Renal pelvis (tissue), 12 donors: ENCODE measurements at places on chromosomes 5 and 9.

GRCh38 chr9:94771096-94771495 is 44.6 kb downstream of the AOPEP start:
- DNase-seq, result no peak

GRCh38 chr5:4576161-4576748 is 563.9 kb upstream of the ADAMTS16 start:
- DNase-seq, result no peak

- DNase-seq, result no peak
Observed at GRCh38 chr5:17670353-17670752, 36.1 kb downstream of the TAF11L14 start.

DNA sequence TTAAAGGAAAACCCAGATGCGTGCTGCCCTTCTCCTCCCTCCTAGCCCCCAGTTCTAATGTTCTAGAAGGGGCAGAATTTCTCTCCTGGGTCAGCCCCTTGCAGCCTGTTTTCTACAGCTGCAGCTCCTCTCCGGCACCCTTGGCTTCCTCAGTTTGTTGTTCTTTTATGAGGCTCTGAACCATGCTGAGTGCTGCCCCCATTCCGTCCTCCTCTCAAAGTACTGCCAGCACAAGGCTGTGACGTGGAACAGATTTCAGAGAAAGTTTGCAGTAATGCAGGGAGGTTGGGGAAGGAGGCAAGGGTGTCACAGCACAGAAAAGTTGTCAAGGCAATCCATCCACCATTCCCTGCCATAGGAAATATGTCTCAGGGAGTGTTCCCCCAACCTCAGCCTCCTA is 63.3 kb downstream of the RGS3 start:
- DNase-seq, result no peak

DNA sequence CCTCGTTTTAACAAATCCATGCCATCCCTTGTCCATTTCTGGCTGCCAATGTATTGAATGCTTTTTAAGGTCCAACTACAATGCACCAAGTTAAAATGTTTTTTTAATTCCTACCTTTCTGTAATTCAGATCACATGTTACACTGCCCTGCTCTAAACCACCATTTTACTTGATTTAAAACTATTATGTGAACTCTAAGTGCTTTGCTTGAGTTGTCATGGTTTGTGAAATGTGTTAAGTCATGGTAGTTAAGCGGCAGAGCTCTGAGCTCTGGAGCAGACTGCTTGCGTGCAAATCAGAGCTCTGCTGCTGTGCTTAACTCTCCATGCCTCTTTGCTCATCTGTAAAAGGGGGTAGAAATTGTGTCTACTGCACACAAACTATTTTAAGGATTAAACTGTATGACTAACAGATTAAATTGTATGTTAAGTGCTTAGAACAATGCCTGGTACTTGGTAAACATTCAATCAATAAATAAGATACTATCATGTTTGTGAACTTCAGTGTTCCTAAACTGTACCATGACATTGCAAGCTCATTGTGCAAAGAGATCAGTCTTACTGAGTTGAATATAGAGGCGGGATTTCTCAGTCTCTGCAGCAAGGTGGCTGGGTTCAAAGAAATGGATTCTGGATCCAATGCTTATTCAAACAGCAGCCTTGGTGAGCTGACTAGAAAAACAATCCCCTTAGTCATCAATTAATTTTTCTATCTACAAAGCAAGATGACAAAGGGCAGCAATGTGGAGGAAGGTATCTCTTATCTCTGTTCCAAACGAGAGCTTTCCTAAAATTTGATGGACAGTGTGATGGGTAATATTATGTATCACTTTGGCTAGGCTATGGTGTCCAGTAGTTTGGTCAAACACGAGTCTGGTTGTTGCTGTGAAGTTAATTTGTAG is 16.1 kb upstream of the CMBL start:
- no peak for DNase-seq

GRCh38 chr9:123450098-123450770 is 94.2 kb downstream of the CRB2 start:
- DNase-seq, result no peak

- DNase-seq, result no peak
Observed at GRCh38 chr5:127634007-127634406, 14.9 kb upstream of the CTXN3 start.

GRCh38 chr5:78050888-78051287 is 243.6 kb downstream of the AP3B1 start:
- no peak for DNase-seq

DNA sequence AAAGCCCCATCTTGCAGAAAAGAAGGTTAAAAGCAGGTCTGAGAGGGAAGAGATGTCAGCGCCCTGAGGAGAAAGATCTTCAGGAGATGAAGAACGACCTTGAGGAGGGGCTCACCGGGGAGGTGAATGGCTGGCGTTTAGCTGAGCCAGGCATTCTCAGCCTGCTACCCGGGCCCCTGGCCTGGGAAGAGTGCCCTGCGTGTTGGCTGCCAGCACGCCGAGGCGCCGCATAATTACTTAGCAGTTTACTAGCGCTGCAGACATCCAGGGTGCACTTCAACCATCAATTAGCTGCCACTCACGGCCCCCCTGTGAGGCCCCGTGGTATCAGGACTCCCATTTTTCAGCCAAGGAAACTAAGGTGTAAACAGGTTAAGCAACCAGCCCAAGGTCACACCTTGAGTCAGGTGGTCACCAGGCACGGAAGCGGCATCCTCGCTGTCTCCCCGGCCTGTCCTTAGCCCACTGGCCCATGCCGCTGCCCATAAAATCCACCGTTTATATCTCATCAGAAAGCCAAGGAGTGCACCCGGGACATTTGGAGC is 551.9 kb downstream of the BNC2 start:
- DNase-seq, result no peak

DNA sequence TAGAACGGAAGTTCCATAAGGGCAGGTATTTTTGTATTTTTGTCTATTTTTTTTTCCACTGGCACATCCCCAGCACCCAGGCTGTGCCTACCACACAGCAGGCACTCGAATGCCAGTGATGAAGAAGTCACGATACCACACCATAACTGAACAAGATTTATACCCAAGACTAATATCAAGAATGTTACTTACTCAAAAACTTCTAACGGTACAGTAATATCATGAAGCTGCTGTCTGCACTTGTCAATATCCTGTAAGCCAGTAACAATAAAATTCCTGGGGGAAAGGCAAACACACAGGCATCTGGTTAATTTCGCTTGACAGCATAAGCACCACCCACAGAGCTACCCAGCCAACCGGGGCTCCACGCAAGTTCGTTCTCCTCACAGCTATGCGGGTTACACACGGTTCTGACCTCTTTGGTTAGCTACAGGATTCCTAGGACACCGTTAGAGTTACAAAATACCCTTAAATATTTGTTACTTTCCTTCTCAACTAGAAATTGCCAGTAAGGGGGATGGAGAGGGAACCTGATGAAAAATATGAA is 1.3 kb downstream of the MED10 start:
- DNase-seq, result no peak

DNA sequence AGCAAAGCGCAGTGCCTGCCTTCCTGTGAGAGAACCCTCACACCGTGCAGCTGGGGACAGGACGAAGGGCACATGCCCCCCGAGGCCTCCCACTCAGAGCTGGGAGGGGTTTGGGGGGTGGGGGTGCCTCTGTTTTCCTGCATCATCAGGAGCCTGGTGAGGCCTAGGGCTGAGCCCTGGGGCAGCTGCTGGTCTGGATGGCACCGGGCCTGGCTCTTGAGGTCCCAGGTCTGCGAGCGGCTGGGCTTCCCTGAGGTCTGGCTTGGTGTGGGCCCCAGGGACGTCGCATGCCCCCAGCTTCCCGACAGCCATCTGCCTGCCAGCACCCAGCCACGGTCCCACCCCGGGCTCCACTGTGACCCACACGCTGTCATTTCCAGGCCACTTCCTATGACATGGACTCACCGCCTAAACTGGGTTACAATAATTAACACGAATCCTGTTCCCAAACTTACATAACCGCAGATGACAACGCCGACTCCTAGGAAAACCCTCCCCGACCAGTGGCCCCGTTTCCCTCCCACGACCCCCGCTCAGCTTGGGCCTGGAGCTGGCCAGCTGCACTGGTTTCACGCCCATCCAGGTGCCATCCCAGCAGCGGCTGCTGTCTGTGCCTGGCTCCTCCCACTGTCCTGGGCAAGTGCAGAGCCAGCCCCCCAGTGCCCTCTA is 8.7 kb downstream of the NACC2 start:
- no peak for DNase-seq

- no peak for DNase-seq
Observed at GRCh38 chr9:123924727-123925126, 5.2 kb downstream of the DENND1A start.

DNA sequence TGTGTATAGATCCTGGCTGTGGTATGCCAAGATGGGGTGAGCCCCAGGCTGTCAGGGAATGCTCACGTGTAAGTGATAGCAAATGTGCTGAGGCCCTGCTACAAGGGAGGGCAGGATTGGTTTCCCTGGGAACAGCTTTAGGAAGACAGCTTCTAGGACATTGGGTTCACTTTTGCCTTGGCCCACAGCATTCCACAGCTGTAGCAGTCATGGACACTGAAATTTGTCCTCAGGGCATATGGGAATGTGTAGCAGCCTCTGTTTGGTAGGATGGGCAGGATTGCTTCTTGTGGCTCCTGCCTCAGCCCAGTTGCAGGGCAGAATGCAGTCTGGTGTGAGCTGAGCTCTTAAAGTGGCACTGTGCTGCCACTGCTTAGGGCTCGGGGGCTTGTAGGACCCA is 1061.7 kb upstream of the WWC1 start:
- no peak for DNase-seq

GRCh38 chr9:134314950-134315715 is 11.1 kb upstream of the RXRA start:
- no peak for DNase-seq

DNA sequence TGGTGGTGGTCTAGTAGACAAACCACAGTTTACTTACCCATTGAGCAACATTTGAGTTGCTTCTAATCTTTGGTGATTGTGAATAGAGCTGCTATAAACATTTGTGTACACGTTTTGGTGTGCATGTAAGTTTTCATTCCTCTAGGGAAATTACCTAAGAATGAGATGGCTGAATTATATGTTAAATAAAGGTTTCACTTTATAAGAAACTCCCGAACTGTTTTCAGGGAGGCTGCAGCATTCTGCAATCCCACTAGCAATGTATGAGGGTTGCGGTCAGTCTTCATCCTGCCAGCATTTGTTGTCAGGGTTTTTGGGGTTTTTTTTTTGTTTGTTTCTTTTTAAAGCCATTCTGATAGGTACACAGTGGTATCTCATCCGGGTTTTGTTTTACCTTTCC is 45.7 kb upstream of the PPARGC1B start:
- no peak for DNase-seq

DNA sequence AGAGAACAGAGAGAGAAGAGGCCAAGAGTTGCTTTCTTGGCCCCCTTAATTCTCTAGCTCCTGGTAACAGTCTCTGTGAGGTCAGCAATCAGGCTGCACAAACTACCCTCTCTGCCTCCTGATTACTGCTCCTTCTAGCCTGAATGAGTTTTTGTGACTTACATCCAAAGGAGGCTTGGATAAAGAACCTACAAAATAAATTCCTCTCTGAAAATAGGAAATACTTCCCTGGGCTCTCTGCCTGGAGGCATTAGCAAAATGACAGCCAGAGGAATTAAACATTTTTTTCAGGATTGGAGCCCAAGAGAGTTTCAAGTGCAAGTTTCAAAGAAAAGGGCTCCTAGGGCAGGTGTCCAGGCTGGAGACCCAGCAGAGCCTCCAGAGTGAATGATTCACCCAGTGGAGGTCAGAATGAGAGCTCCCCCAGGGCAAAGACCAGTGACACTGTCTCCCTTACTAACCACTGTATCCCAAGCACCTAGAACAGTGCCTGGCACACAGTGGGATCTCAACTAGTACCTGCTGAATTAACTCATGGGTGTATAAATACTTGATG is 162.5 kb downstream of the SPOCK1 start:
- DNase-seq, result no peak

DNA sequence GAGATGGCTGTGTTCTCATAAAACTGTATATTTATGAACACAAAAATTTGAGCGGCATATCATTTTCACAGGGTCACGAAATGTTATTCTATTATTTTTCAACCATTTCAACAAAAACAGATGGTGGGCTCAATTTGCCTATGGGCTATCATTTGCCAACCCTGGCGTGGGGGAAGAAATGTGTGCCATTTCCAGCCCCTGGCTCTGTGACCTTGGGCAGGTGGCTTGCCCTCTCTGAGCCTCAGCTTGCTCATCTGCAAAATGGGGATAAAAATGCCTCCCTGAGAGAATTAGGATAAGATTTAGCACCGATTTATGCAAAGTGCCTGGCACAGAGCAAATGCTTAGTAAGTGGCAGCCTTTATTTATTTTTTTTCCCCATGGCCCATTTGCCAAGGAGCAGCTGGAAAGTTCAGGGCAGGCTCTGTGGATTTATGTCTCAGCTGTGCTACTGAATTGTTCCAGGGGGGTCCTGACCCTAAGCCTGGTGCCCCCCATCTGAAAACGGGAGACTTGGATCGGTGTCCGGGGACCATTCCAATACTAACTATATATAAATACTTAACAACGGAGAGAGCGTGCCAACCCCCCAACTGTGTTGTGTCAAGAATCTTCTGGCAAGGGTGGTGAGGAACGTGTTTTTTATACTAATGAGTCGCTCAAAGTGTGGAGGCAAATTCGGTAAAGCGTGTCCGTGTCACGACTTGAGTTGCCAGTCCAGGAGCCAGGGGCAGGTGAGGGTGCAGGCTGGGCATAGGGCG is 34.5 kb downstream of the HRH2 start:
- no peak for DNase-seq

GRCh38 chr5:9115093-9115492 is 430.8 kb downstream of the SEMA5A start:
- no peak for DNase-seq

- DNase-seq, result no peak
Observed at GRCh38 chr9:91255327-91255726, 106.4 kb downstream of the AUH start.

GRCh38 chr9:78144008-78144381 is 91.9 kb upstream of the CEP78 start:
- DNase-seq, result no peak

DNA sequence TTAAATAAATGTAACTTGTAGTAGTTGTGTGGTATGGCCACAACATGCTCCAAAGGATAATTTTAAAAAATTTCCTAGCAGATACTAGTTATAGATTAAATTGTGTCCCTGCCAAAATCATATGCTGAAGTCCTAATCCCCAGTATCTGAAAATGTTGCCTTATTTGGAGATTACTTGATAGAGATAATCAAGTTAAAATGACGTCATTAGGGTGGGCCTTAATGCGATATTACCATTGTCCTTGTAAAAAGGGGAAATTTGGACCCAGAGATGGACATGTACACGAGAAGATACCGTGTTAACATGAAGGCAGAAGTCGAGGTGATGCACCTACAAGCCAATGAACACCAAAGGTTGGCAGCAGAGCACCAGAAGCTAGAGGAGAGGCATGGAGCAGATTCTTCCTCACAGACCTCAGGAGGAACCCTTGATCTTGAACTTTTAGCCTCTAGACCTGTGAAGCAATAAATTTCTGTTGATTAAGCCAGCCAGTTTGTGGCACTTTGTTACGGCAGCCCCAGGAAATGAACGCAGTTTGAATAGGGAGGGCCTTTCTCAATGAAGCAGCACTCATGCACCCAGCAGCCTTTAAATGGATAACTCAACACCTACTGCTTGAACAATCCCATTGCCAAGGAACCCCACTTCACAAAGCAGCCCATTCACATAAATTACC is 148.9 kb downstream of the ARHGAP26 start:
- no peak for DNase-seq
